ENCODE measurements at places on chromosomes 1 and 21.

GRCh38 chr1:101288491-101288944, 51.7 kb downstream of the S1PR1 start:
- peak; percentile 21 for DNase-seq

- DNase-seq, result no peak
These were observed 2.2 kb downstream of the UBAP2L start for GRCh38 chr1:154222918-154223317.

- DNase-seq, result no peak
These were observed 36.3 kb upstream of the COL6A1 start for GRCh38 chr21:45945066-45945867.

GRCh38 chr1:15618077-15618654, 908 bp downstream of the DDI2 start:
- no peak for DNase-seq

DNA sequence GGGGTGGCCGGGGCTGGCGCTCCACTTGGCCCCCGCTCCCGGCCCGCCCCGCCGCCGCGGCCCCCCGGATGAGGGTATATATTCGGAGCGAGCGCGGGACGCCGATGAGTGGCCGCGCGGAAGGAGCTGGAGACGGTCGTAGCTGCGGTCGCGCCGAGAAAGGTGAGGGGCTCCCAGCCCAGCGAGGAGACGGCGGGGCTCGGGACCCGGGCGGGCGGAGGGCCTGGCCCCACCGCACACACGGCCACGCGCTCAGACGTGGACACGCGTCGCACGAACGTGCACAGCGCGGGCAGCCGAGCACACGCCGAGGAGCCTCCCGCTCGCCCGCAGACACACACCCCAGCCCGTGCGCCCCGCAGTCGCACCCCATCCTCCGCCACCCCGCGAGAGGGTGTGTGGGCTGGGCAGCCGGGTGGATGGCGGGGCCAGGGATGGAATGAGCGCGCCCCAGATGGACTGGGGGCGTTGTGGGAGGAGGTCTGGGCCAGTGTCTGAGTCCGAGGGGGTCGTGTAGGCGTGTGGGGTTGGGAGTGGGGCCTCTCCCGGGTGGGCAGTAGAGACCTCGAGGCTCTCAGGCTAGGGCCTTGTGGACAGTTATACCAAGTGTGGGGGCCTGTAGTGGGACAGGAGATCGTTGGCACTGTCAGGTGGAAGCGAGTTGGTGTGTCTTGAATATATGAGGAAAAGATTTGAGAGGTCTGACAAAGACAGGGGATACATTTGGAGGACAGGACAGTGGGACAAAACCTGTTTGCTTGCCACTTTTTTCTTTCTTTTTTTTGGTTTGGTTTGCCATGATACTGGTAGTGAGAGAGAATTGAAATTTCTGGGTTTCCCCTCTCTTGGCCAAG, at the start of gene UAP1:
Gene UAP1, plus strand, starts transcription at position 107 of the 854 bp plus-strand sequence. CDS start 4,347 bp downstream, outside the sequence.
- peak; percentile 6 for DNase-seq

DNA sequence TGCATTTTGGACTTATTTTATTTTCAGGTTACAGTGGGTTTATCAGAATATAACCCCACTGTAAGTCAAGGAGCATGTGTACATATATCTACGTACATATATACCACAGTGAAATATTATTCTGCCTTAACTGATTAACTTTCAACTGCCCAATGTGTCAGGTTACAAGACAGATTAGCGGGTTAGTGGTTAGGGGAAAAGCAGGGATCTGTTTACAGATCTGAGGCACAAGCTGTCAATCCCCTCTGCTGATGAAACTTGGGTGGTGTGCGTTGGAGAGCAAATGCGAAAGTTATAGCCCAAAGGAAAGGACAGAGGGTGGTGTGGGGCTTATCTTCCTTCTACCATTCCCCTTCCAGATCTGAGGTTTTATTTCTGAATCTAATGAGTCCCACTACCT, 238.2 kb upstream of the KCNK2 start:
- no peak for DNase-seq

DNA sequence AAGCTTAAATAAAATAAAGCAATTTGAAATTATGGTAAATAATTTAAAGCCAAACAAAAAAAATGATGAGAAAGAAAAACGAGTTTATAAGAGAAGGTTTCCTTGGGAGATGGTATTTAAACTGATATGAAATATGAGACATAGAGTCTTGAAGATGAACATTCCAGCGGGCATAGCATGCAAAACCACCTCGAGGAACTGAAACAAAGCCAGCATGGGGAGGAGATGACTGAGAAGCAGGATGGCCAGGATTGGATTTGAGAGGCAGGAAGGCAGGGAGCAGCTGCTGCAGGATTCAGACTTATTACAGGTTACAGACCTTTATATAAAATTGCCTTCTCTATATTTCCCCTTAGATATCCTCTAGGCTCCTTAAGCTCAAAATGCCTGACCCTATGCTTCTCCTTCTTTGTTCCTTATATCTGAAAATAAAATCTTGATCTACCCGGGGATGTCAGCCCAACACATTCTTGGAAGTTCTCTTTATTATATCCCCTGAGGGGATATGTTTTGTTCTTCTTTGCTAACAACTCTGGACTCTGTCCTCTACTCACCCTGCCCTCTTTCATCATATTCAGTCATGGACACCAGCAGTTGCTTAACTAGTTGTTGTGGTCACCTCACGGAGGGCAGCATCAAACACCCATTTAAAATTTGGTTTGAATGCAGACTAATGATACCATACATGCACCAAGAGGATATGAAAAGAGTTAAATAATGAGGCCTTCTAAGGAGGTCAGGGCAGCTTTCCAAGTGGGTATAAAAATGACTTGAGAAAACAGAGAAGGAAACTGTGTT, 719.1 kb upstream of the B3GALT2 start:
- DNase-seq, result no peak

- DNase-seq, result no peak
These were observed 1.3 kb upstream of the PARK7 start for GRCh38 chr1:7960165-7960564.

DNA sequence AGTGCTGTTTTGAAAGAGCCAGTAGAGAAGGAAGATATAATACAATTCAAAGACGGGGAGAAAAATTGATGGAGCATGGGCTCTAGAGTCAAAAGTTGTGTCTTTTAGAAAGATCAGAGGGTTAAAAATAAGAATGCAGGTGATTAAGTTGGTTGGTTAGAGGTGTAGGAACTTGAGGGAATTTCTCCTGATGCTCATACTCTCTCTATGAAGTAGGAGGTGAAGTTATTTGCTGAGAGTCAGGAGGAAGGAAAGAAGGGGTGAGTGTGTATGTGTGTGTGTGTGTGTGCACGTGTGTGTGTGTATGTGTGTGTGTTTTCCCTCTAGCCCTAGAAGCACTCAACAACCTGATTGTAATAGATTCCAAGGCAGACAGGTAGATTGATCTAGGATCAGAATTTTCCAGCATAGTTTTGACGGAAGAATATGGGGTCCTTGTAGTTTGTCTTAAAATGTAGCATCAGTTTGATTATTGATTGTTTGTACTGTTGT, 88.3 kb upstream of the MACF1 start:
- no peak for DNase-seq

- DNase-seq, result no peak
These were observed 43.5 kb downstream of the RIMS3 start for GRCh38 chr1:40621821-40622450.

DNA sequence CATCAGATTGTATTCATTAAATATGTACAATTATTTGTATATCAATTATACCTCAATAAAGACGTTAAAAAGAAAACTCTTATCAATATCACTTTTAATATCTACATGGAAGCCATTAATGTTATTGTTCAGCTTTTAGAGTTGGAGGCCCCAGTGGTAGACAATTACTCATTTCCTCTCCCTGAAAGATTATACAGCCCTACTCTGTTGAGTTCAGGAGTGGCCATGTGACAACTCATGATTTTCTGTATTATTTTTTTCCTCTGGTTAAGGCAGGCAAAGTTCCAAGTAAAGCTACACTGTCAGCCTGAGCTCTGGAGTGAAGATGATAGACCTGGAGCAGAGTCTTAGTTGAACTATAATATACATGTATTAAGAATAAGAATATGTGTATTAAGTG, 247.9 kb upstream of the B3GALT2 start:
- DNase-seq, result no peak

GRCh38 chr1:41683681-41684500, 199.4 kb upstream of the EDN2 start:
- DNase-seq, result no peak

DNA sequence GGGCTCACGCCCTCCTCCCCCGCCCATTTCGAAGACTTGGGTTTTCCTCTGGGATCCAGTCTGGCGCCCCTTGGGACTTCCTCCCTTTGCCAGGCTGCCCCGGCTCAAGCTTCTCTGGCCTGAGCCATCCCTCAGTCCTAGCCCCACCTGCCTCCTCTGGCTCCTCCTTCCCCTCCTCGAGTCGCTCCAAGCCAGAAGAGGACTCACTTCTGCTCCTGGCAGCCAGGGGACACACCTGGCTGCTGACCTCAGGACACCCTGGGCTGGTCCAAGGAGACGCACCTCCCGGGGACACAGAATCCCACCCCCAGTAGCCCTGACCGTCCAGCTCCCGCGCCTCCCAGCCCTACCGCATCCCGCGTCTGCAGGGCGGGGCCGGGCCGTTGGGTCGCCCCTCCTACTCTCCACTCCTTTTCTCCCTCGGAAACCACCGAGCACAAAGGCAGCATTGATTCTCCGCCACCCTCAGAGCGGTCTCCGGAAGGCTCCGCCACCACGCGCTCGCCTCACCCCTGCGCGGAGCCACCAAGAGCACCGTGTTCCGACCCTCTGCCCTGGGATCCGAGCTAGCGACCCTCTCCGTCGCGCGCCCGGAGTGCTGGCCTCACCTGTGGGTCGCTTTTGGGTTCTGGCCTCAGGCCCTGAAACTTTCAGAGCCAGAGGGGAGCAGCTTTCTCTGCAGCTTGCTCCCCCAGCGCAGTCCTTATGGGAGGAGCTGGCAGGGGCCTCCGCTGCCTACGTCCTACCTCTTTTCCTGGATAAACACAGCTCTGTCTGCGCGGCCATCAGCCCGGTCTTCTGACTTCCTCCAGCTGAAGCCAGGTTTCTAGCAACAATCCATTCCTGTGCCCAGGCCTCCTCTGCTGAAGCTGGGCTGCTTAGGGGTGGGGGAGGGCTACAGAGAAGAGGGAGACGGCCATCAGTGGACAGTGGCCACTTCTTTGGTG, at the start of gene C2CD4D:
Gene C2CD4D, minus strand, starts transcription at position 364 of the 947 bp plus-strand sequence. CDS start 831 bp downstream, outside the sequence.
- peak; percentile 85 for DNase-seq

GRCh38 chr1:36157115-36157903, 1.3 kb downstream of the MAP7D1 start:
- no peak for DNase-seq

DNA sequence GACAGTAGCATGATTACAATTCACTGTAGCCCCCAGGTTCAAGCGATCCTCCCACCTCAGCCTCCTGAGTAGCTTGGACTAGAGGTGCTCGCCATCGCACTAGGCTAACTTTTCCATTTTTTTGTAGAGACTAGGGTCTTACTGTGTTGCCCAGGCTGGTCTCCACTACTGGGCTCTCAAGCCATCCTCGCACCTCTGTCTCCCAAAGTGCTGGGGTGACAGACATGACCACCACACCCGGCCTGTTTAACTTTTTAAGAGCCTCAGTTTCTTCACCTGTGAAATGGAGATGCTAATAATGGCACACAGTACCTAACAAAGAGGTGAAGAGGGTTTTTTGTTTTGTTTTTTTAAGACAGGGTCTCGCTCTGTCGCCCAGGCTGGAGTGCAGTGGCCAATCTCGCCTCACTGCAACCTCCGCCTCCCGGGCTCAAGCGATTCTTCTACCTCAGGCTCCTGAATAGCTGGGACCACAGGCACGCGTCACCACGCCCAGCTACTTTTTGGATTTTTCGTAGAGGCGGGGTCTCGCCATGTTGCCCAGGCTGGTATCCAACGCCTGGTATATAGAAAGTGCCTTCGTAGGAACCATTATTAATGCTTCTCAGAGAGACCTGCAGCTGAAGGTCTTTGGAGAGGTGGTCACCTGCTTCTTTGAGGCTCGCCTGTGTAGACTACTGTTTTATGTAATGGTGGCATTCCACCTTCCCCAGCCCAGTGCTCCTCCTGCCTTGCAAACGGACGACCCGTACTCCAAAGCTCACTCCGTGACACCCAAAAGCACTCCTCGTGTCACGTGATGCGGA, 567 bp downstream of the PMVK start:
- DNase-seq, result no peak
